ENCODE measurements at places on chromosomes 5 and 9.

DNA sequence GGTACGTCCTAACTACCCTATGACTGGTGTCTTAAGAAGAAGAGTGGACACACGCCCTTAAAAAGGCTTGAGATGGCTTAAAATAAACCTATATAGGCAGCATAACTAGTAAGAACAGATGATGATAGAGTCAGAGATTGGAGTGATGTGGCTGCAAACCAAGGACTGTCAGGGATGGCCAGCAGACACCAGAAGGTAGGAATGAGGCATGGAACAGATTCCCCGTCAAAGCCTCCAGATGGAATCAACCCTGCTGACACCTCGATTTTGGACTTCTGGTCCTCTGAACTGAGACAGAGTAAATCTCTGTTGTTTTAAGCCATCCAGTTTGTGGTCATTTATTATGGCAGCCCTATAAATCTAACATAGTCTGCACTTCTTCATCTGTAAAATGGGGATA lies 7.4 kb downstream of the TMOD1 start:
- DNase-seq = no peak

DNA sequence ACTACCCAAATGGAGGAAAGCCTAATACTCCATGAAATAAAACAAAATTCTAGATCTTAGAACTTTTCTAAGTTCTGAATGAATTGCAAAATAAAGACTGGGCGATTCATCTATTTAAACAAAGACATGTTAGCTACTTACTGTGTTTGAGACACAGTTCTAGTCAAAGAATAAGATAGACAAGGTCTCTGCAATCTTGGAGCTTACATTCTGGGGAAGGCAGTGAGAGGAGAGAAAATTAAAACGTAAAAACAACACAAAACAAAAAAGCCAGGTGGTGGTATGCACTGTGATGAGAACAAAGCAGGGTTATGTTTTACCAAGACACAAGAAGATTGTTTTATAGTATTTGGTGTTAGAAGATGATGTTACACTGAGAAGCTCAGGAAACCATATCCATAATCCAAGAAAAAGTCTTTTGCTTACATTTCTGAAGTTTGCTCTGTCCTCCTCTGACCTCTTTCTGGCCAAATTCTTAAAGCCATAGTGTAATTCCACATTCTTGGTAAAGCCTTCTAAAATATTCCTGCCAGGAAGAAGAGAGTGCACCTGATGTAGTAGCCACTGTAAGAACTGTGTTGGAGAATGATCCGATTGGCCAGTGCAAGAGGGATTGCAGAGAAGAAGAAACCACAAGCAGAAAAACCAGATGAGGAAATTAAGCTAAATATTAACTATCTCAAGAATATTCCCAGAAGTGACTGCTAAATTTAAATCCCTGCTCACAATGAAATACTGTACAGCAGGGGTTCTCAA lies 218.4 kb downstream of the PCSK1 start:
- DNase-seq = no peak

DNA sequence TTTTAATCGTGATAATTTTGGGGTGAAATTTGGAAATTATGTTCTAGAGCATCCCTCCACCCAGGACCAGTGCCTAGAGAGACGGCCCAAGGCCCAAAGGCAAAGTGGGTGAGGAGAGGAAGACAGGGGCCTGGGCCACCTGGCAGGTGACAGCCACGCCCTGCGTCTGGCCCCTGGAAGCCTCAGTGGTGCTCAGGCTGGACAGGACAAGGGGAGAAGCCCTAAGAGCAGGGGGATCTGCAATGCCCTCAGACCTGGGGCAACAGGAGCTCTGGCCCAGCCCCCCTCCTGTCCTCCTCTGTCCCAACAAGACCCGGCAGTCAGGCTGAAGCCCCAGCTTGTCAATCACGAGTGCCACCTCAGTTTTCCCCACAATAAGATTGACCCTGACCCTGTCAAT lies 134.8 kb downstream of the ADAMTS2 start:
- no peak for DNase-seq

DNA sequence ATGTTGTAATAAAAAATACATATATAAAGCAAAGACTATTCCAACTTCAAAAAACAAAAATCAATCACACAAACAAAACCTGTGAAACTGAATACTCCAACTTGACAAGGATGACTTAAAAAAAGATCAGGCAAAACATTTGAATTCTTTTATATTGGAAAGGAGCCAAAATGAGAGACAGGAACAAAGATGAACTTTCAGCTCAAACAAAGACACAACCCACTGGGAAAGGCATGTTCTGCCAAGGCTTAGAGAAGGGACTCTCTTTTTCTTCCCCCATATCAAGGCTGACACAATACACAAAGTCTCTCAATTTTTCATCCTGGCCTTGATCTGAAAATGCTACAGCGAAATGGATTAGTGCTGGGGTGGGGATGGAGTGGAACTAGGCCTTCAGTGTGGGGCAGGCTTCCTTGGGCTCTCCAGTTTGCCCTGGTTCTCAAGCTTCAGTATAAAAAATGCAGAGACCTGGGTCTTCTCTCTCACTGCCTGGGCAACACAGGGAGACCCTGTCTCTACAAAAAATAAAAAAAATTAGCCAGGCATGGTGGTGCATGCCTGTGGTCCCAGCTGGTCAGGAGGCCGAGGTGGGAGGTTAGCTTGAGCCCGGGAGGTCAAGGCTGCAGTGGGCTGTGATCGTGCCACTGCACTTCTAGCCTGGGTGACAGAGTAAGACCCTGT lies 11.6 kb upstream of the FAM169A start:
- DNase-seq = peak; percentile 23

DNA sequence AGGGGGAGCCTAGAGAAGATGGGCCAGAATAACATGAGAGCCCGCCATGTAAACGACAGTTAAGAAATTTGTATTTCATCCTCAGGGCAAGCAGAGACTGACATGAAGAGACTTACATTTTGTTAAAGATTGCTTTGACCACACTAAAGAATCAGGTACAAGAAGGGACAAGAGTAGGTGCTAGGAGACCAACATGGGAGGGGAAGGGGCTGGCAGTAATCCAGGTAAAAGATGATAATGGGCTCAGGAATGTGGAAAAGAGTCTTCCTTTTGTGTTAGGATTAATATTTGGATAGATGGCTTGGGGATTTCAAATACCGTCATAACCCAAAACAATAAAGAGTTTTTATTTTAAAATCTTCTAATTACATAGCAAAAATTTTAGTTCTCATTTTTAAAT lies 137.3 kb downstream of the ZNF462 start:
- DNase-seq = no peak

- DNase-seq = no peak
Measured at GRCh38 chr9:419571-420171, 205.0 kb downstream of the DOCK8 start.

DNA sequence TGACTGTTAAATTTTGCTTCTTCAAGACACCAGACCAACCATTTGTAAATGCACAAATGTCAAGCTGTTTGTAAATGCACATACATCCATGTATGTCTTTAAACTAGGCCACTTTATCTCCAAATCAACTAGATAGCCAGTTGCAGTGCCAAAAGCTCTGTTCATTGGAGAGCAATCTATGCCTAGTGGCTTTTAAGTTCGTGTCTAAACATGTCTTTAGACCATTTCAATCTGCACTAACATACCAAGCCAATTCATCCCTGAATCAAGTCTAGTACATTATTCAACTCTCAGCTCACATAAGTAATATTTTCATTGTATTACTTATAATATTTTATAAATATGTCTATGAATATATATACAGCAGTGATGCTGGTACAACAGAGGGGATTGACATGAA lies 985.9 kb downstream of the CDH18 start:
- no peak for DNase-seq

DNA sequence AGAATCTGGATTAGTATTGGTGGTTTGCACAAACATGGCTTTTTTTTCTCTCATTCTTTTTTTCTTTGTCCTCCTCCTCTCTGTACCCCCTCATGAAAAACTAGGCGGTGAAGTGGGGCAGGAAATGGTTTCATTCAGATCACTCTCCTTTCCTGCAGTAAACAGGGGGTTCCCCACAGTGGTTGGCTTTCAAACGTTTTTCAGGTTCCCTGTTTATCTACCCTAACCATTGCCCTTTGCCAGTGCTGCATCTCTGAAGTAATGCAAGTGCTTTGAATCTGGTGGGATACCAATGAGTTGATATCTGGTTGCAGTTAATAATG lies 29.8 kb downstream of the NR4A3 start:
- no peak for DNase-seq

DNA sequence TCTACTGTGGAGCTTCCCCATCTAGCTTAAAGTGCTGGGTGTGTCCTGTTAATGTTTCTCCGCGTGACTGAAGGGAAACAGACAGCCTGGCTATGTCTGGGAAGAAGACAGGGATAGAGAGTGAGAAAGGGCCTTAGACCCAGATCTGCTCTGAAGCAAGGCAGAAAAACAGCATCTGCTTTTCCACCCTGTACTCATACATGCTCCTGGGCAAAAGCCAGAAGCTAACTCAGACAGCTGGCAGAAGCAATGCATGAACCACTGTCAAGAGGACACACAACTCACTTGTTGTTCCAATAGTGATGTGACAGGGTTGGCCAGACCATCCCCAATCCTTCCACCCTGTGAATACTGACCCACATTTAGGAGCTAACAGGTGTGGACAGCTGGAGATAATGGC lies 63.3 kb downstream of the DPYSL3 start:
- no peak for DNase-seq

DNA sequence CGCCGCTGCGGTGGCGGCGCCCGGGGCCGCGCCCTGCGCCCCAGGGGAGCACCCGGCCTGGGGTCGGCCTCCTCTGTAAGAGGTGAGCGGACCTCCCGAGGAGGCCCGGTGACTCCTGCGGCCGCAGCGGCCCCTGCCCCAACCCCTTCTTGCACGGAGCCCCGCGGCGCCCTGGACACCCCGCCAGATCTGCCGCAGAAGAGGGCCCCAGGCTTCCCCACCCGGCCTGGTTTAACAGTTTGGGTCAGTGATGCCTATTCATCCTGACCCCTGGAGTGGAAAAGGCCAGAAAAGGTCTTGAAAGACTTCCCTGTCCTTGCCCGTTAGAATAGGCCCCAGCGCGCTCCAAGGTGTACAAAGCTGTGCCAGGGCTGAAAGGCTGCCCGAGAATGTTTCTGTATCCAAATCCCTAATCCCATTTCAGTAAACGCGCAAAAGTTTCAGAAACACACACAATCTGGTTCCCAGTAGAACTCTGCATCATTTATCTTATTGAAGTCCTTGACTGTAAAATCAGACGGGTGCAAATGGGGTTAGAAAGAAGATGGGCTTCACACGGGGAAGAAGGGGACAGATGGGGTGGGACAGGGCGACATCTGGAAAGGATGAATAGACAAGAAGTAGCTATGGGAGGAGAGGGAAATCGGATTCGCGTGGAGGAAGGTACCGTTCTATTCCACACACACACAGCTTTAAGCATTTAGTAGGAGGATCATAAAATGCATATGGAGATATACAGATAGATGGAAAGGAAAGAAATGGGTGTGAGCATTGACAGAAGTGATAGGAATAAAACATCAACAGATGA lies 1.1 kb upstream of the SSBP2 start:
- DNase-seq = no peak

- no peak for DNase-seq
Measured at GRCh38 chr5:18152671-18153070, 518.4 kb downstream of the TAF11L14 start.

- no peak for DNase-seq
Measured at GRCh38 chr5:97127727-97128126, 14.7 kb downstream of the LIX1 start.

DNA sequence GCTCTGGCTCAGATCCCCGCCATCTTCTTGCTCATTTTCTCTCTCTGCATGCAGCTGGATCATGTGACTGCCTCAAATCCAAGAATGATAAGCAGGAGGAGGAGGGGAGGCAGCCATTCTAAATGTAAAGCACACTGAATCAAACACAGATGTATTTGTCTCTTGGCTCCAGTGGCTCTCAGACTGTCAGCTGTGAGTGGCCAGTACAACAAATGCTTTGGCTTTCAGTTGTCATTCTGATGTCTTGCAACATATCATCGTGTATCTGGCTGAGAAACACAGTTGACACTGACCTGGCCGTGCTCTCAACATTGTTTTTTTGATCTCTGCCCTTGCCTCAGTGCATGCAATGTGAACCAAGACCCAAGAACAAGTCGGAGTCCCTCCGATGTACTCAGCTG lies 233.1 kb downstream of the ADAMTSL1 start:
- no peak for DNase-seq

- DNase-seq = no peak
Measured at GRCh38 chr5:4229414-4230292, 634.0 kb downstream of the IRX1 start.

- DNase-seq = no peak
Measured at GRCh38 chr5:132768485-132768868, 8.6 kb downstream of the SEPTIN8 start.

- no peak for DNase-seq
Measured at GRCh38 chr5:15014809-15015208, 143.2 kb upstream of the ANKH start.

DNA sequence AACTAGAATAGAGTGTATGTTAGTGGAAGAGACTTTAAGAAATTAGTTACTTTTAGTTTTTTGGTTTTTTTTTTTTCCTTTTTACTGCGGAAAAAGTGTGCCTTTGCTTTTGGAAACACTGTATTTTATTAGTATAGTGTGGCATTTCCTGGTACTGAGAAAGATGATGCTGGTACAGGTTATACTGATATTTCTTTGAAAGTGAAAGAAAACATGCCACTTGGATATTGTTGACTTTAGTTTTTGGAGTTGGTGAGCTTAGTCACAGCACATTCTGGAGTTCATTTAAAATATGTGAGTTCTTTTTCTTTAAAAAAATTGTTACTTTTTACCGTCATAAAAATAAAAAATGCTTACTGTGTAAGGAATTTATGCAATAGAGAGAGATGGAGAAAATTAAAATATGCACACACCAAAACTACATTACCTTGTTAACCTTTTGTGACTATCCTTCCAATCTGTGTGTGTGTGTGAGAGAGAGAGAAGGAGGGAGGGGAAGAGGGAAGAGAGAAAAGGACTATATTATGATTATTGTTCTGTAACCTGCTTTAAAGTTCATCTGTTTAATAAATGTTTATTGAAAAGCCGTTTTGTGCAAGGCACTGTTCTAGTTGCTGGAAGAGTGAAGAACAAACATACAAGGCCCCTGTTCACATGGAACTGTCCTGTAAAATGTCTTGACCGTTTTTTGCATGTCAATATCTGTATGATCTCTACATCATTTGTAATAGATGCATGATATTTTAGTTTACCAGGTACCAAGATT lies 1.9 kb downstream of the UGCG start:
- DNase-seq = no peak

DNA sequence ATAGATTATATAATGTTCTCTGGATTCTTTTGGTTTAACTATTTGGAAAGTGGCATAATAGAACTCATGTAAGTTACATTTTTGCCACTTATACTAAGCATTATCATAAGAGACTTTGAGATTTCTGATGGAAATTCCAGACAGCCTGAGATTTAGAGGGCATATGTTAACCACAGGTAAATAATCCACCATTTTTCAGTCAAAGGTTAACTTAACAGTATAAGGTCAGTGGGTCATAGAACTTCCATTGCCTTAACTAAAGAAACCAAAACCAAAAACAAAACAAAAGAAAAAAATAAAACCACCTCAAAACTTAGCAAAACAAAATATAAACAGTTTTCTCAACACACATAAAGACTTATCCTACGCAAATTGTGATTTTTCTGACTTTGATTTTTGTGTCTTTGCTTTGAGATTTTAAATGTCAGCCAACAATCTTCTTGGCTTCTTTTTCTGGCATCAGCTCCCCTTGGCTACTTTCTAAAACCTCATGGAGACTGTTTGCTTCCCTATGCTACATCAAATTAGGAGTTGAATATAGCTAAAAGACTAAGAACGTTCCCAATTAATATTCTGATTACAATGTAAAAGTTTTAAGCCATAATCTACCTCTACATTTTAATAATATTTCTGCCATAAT lies 430.1 kb upstream of the DAB2 start:
- no peak for DNase-seq

Measured in NCI-H345 (cell line).